ENCODE measurements at places on chromosomes 3 and 15. TPM values are rescaled to one million over a fixed set of nuclear protein-coding genes. Genes with fewer than 3 reads are reported as not detected.
A peak's percentile ranks its signal among the peaks of the same experiment; 100 is the strongest.

PIGZ gene
- total RNA-seq = 1.6 TPM

TLR9 gene
- total RNA-seq = not detected

GOLGA8T gene
- 0.47 TPM for total RNA-seq

C3orf85 gene
- not detected for total RNA-seq

CCK gene
- total RNA-seq = not detected

GRCh38 chr3:113331187-113331586 lies 110.1 kb downstream of the CFAP44 start:
- H3K27me3 ChIP-seq = no peaks in the 10 kb centered on the region
- DNase-seq = no peak
- no peaks in the 10 kb centered on the region for H3K4me1 ChIP-seq
- no peak overlapping the region for H3K4me3 ChIP-seq
- H3K27ac ChIP-seq = no peak overlapping the region

GRCh38 chr3:49792371-49793150 lies 6.2 kb upstream of the IP6K1 start:
- no peak overlapping the region for H3K27ac ChIP-seq
- no peak for DNase-seq
- H3K4me3 ChIP-seq = no peak overlapping the region
- no peaks in the 10 kb centered on the region for H3K36me3 ChIP-seq

- no peaks in the 10 kb centered on the region for H3K36me3 ChIP-seq
- no peak overlapping the region for H3K4me3 ChIP-seq
- H3K4me1 ChIP-seq = no peaks in the 10 kb centered on the region
- no peak overlapping the region for H3K27ac ChIP-seq
Measured at GRCh38 chr3:32794487-32795308, 23.1 kb upstream of the TRIM71 start.

DNA sequence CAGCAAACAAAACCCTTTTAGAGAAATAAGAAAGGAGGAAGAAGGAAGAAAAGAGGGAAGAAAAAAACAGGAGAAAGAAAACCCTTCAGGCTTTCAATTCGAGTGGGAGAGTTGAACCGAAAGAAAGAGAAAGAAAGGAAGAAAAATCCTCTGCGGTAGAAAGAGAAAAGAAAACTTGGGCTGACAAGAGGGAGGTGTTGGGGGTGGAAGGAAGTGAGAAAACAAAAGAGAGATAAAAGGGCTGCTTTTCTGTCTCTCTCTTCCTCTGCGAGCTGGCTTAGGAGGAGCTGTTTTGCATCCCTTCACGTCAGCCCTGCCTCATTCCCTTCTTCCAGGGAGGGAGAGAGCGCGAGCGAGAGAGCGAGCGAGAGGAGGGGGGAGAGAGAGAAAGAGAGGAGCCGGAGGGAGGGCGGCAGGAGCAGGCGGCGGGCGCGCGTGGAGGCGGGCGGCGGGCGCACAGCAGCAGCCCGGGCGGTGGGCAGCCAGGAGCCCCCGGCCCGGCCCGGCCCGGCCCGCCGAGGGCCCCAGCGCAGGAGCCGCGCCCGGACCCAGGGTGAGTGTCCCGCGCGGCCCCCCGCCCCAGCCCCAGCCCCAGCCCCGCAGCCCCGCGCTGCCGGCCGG lies at the start of gene ZNF710:
Gene ZNF710, plus strand, starts transcription at position 263 of the 621 bp plus-strand sequence. CDS start 65,814 bp downstream, outside the sequence.
- H3K4me3 ChIP-seq = peak within 1 kb of the TSS; percentile 86
- peaks cover 4% of the 10 kb centered on the region for H3K36me3 ChIP-seq
- peaks cover 33% of the 10 kb centered on the region for H3K4me1 ChIP-seq
- H3K27ac ChIP-seq = peak within 1 kb of the TSS; percentile 87
- H3K27me3 ChIP-seq = peaks cover 3% of the 10 kb centered on the region

DNA sequence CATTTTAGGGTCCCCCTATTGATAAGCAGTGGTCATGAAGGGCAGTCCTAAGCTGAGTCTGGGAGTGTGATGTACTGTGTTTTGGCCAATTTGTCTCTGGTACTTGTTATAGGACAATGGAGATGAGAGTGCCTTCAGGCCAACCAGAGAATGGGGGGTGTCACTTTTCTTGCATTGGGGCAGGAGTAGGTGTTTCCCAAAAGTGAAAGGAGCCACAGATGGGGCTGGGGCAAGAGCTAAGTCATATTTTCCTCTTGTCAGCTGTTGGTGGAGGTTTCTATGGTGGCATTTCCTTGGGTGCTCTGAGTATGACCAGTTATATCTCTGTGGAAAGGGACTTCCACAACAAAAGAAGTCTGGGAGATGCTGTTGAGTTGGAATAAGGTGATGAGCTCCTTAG lies 24.7 kb upstream of the BSN start:
- DNase-seq = no peak
- H3K4me3 ChIP-seq = no peak overlapping the region
- peaks cover 20% of the 10 kb centered on the region for H3K36me3 ChIP-seq
- H3K27me3 ChIP-seq = no peaks in the 10 kb centered on the region
- H3K27ac ChIP-seq = no peak overlapping the region
- peaks cover 14% of the 10 kb centered on the region for H3K4me1 ChIP-seq

GRCh38 chr15:79373113-79373512 lies 59.0 kb upstream of the MINAR1 start:
- H3K4me1 ChIP-seq = no peaks in the 10 kb centered on the region
- no peak overlapping the region for H3K4me3 ChIP-seq
- no peaks in the 10 kb centered on the region for H3K27me3 ChIP-seq
- no peak overlapping the region for H3K27ac ChIP-seq

- no peaks in the 10 kb centered on the region for H3K36me3 ChIP-seq
- no peak overlapping the region for H3K4me3 ChIP-seq
- H3K27ac ChIP-seq = peak overlapping the region; percentile 75
- no peak for DNase-seq
- H3K27me3 ChIP-seq = no peaks in the 10 kb centered on the region
Measured at GRCh38 chr3:129226374-129226773, 23.0 kb upstream of the COPG1 start.
